Stimulated activated CD4-positive, alpha-beta T cell treated with anti-CD3 and anti-CD28 coated beads, TNF-alpha, amount 100 ng/mL, for 24 hours (primary cell): ENCODE measurements at places on chromosomes 12 and 14.

- DNase-seq = no peak
These were observed 110.4 kb downstream of the ESRRB start for GRCh38 chr14:76486251-76486743.

GRCh38 chr12:27975222-27976136 lies 2.9 kb upstream of the PTHLH start:
- DNase-seq = no peak

DNA sequence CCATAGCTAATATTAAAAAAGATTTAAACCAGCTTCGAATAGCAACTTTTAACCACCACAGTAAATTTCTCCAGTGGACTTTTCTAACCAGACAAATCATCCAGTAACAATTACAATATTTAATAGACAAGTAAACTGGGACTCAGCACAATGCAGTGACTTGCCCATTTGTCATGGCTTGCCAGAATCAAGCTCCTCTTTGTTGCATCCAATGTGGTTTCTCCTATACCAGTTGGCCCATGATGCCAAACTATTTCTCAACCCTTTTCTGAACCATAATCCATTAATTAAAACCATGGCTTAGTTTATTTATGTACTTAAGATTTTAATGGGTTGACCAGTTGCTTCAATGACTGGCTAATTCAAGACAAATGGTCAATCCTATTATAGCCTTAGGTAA lies 64.4 kb downstream of the DIO2 start:
- DNase-seq = no peak

- no peak for DNase-seq
These were observed 6.5 kb downstream of the MBIP start for GRCh38 chr14:36313898-36314297.

DNA sequence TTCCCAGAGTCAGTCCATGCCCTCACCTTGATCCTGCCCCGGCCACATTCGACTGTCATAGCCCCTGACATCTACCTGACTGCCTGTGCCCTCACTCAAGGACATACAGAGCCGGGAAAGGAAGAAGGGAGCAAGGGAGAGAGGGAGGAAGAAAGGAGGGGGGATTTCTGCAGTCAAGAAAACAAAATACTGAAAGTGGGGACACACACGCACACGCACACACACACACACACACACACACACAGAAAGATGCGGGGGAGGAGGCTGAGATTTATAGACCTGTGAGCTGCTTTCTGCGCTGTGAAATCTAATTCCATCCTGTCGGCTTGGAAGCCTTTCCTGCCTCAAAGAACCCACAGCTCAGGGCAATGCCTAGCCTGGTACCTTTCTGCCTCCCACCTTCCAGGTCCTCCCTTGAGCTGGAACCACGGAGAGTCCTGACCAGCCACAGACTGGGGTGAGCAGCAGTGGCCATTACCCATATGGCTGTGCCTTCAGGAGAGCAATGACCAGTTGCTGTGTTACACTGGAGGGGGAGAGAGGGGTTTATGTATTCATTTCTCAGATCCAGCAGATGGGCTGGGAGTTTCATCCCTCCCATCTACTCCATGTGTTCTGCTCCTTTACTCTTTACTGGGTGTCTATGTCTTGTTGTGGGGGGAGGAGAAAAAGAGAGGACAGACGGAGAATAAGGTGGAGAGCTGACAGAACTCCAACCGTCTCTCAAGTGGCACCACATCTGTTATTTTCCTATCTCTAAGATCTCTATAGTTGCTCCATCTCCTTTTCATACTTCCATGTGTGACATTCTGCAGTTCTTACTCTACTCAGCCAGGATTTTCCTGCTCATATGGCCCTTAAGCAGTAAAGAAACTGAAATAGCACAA lies 12.9 kb downstream of the C14orf93 start:
- DNase-seq = no peak

DNA sequence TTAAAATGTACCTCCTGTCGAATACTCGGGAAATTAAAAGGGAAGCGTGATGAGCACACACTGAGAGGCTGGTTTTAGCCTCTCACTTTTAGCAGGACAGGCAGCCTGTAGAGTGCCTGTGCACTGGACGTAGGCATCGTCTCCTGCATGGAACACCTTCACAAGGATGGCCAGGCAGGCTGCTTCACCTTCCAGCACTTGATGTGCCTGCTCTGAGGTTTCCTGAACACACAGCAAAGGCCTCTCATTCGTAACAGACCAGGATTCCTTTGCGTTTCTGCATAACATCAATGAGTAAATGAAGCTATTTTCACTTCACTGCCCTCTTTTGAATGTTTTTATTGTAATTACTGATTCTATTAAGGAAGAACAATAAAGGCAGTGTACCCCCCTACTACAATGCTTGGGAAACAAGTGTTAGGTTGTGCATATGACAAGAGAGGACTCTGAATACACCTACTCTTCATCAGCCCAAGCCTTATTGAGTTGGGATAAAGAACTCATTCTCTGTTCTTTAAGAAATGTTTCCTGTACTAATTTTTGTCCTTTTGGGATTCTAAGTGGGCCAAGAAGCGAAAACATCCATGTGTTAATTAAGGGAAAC lies 1077.6 kb upstream of the FOXG1 start:
- DNase-seq = no peak

DNA sequence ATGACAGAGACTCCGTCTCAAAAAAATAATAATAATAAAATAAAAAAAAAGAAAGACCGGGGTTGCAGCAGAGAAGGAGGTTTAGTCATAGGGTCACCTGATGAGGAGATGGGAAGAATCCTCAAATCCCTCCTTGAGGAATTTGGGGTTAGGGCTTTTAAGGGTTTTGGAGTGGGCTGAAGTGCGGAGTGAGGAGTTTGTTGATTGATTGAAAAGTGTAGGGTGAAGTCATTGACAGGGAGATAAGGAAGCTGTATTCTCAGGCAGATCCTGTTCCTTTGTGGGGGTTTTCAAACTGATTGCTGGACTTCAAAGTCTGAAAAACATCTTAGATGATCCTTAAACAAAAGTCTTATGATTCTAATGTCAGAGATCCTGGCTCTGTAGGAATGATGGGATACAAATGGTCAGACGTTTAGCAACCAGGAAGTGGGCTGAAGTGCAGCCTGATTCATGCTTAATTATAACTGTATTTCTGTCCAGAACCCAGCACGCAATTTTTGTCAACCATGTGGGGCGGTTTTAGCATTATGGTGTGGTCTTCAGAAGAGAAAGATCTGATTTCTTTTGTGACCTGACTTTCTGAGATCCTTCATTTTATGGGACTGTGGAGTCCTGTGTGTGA lies 16.0 kb downstream of the FNTB start:
- no peak for DNase-seq

- no peak for DNase-seq
These were observed 929 bp upstream of the UBE2N start for GRCh38 chr12:93442411-93443340.

DNA sequence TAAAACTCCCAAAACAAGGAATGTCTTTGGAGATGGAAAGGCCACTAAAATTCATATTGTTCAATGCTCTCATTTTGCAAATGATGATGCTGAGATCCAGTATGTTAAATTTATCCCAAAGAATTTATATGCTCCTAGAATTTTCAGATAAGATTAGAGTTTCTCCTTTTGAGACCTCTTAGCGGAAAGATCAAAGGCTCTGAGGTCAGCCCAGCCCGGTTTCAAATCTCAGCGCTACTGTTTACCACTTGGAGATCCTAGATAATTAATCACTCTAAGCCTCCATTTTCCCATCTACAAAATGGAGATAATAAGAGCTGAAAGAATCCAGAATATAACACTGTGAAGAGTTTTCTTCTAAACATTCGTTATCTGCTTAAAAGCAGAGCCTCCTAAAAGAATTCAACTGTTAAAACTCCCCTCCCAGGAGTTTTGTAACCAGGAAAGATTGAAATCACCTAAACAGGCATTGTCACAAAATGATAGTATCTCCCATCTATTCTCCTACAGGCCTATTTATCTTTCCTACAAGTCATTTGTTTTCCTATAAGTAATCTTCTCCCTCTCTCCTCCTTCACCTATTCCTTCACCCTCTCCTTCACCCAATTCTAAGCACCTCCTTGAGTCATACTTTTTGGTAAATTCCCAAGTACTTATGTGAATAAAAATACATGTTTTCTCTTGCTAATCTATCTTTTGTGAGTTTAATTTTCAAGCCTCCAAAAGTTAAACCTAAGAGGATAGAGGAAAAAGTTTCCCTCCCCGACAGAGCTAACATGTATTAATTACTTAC lies 16.7 kb downstream of the DUSP6 start:
- no peak for DNase-seq

DNA sequence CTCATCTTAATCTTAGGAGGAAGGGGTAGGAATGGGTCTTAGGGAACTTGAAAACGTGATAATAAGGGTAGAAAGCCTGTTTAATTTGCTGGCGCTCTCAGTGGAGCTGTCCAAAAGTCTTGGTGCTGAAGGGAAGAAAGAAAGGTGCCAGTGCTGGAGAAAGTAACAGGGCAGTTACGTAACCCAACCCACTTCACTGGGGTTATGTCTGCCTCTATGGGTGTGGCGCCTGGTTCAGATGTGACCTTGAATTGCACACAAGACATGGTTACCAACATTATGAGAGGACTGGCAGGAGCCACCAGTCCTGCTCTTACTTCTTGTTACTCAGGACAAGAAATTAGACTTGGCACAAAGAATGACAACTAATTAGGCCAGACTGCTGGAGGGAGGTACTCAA lies 18.6 kb upstream of the GPATCH2L start:
- no peak for DNase-seq

- DNase-seq = no peak
These were observed 19.6 kb upstream of the PPP1R13B start for GRCh38 chr14:103867020-103867419.

DNA sequence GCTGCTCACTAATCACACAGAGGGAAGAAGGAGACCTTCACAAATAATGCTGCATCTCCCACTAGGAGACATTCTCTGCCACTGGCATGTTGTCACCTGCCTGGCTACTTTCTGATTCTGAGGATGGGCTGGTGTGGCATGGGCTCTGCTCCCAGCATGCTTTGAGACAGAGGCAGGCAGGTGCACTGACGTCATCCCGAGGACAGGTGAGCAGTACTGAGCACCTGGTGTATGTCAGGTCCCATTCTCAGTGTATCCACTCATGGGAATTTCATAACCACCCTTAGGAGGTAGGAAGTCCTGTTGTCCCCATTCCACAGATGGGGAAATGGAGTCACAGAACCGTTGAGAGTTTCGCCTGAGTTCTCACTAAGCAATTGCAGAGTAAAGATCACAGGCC lies 597.9 kb downstream of the VRK1 start:
- DNase-seq = no peak

GRCh38 chr12:1189163-1189562 lies 198.1 kb downstream of the ERC1 start:
- no peak for DNase-seq

DNA sequence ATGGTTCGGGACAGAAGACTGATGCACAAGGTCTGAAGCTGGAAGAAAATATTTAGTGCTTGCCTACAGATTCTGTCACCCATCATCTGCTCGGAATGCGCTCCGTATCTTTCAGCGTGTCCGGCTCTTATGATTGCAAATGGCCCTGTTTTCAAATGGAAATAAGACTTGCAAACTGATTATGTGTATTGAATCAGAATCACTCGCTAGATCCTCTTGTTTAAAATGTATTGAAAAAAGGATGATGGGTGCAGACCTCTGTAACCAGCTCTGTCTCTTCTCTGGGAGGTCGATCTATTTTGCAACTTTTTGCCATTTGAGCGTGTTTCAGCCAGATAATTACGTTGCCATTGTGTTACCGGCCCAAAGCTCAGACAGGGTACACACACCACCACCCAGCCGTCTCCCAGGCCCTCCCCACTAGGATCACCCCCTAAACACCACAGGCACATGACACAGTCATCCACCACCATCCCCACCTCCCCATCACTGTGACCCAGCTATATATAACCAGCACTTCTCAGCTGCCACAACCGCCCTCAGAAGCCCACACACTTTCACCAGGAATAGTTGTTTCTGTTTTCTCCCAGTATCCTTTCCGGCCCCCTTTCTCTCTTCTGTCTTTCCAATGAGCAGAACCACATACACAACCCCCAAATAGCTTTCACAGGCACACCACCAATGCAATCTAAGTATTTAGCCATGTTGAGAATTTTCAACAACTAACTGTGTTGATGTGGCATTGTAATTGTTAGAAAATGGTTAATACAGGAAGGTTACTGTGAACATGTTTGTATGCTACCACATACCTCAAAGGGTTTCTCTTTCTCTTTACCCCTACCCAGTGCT lies 10.7 kb downstream of the NKX2-1 start:
- no peak for DNase-seq

GRCh38 chr12:112812600-112813406 lies 21.3 kb downstream of the RPH3A start:
- no peak for DNase-seq

DNA sequence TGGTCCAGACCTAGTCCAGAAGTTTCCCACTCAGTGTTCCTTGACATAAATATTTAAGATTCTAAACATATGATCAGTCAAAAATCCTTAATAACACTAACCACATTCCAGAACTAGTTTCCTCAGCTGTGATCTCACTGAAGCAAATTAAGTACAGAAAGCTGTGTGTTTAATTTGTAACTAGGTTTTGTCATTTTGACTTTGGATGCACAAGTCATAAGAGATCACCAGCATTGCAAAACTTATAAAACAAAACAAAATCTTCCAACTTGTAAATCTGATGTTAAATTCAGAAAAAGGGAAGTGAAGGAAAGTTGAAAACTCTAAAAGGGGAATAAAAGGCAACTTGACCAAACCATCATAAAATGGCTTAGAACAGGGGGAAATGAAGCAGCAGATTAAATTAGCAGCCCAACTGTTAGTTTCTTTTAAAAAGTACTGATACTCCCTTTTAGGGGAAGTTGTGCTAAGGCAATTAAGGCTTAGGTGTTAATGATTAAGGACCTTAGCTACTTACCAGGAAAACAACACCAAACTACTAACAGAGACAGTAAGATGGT lies 56.6 kb downstream of the SH2B3 start:
- DNase-seq = no peak

DNA sequence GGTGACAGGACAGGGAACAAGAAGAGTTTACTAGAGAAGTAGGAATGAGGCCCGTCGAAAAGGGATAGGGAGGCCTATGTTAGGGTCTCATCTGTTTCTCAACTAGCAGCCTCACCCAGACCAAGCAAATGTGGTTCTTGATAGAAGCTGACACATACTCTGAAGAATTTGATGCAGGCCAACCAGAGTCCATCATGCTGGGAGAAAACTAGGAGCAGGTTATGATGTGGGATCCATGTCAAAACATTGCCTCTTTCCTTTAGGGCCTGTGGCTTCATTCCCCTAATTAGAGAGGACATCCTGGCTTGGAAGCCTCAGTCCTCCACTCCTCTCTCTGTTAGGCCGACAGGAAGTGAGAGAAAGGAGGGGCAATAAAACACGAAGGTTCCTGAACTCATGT lies 122.8 kb downstream of the NTF3 start:
- no peak for DNase-seq

DNA sequence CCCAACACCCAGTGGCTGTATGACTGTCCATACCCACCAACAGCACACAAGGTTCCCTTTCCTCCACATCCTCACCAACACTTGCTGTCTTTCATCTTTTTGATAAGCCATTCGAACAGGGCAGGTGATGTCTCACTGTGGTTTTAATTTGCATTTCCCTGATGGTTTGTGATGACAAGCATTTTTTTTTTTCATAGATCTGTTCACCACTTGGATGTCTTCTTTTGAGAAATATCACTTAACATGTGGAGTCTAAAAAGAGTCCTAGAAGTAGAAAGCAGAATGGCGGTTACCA lies 198.1 kb upstream of the DIO3 start:
- no peak for DNase-seq

GRCh38 chr14:44833376-44834060 lies 128.2 kb downstream of the KLHL28 start:
- no peak for DNase-seq
